Islet precursor cell (in vitro differentiated cells): ENCODE measurements at places on chromosomes 5 and 9.
A peak's percentile ranks its signal among the peaks of the same experiment; 100 is the strongest.

DNA sequence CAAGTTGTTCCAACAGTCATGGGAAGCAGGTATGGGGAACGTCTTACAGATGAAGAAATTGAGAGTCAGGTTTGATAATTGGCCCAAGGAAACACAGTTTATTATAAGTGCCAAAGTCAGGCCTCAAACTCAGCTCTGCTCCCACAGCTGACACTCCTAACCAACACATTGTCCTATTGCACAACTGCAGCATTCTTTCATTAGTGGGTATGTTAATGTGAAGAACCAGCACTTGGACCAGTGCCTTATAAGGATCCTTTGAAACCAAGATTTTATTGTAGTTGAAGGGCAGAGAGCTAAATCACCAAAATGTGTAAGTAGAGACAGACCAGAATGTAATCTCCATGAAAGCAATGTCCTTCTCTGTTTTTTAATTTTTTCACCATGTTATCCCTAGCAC is 56.1 kb downstream of the GRIA1 start:
- DNase-seq: no peak

GRCh38 chr5:9888501-9888901 is 258.4 kb upstream of the TAS2R1 start:
- no peak for DNase-seq

- DNase-seq: peak; percentile 98
Observed at GRCh38 chr5:150113047-150113744, 26.8 kb upstream of the CSF1R start.

DNA sequence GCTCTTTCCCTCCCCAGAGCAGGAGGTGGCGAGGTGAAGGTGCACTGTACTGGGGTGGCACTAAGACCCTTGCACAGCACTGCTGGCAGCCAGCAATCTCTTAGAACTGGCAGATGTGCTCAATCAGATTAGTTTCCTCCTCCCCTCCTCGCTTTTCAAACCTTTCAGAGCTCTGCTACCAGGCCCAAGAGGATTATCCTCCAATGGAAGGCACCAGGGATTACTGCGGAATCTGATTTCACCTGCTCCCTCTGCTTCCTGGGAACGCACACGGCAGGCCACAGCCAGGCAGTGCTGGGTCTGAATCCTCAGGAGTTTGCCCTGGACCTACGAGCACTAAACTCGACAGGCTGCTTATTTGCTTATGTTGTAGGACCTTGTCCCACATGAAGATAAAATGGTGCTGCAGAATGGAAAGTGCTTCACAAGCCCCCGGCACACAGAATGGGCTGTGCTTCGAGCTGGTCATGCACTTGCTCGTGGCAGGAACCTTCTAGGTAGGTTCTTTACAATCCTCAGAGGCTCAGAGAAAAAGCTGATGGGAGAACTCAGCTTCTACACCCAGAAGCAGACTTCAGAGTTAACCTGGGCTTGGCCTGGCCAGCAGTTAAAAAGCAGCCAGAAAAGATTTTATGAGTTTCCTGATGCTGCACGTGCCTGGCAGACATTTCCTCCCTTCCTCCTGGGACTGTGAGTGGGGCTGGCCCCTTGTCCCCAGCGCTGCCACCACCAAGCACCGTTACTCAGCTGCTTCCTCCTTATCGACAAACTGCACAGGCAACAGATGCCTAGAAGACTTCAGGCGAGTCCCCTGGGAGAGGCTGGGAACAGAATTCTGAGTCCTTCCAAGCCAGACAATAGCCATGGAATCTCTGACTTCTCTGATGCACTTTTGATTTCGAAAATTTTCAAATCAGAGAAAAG is 33.1 kb downstream of the FABP6 start:
- no peak for DNase-seq

DNA sequence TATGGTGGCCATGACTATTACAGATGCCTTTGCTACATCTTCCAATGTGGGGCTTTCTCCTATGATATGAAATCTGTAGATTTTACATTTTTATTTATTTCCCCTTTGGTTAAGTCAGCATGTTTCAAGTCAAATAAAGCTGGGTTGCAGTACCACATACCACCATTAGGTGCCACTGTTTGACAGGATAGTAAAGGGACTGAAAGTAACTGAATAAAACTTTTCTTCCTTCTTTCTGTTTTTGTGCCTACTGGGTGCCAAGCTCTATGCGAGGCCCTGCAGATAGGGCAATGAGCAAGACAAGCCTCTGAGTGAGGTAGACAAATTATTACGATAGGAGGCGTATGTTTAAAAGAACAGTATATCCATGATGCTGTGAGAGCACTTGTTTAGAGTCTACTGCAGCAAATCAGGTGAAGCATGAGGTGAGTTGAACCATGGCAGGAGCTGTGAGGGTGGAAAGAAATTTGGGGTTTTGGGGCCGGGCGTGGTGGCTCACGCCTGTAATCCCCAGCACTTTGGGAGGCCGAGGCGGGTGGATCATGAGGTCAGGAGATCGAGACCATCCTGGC is 64.8 kb downstream of the GDNF start:
- no peak for DNase-seq

- no peak for DNase-seq
Observed at GRCh38 chr5:79785983-79786382, 96.3 kb downstream of the CMYA5 start.

DNA sequence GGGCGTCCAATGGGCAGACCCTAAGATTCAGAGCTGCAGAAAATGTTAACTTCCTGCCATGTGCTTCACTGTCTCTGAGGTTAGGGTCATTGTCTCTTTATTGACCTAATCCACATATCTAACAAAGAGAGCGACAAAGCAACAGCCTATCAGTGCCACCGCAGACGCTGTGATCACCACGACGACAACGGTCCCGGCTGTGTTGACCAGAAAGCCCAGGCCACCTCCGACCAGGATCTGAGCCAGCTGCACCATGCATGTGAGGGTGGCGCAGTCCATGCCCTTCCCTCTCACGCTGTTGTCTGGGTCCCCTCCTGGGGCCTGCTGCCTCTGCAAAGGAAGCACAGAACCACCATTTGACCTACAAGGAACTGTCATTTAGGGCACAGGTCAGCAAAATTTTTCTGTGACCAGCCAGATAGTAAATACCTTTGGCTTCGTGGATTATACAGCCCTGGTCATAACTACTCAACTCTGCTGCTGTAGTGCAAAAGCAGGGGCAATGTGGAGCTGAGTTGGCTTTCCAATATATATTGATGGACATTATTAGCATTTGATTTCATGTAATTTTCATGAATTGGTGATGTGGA is 8.5 kb downstream of the RXFP3 start:
- no peak for DNase-seq

- no peak for DNase-seq
Observed at GRCh38 chr5:161546095-161546469, 443 bp downstream of the GABRB2 start.

- no peak for DNase-seq
Observed at GRCh38 chr5:149141957-149142851, 911 bp downstream of the ABLIM3 start.

- peak; percentile 63 for DNase-seq
Observed at GRCh38 chr9:137669261-137669672, 50.5 kb downstream of the EHMT1 start.

- no peak for DNase-seq
Observed at GRCh38 chr5:55149308-55149795, 10.6 kb upstream of the GPX8 start.

DNA sequence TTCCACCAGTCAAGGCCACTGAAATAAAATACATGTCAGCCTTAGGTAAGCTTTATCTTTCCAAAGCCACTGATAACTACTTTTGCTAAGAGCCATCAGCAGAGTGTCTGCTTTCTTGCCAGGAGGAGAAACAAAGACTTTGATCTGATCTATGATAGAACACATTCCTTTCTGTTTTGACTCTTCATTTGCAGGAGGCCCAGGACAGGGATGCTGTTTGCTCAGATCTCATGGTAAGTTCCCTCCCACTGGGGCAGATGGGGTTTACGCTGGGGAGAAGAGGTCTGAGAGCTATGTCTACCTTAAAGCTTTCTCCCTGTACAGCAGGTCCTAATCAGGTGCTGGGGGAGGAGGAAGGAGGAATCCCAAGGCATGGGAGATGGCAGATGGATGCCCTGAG is 497.6 kb downstream of the NTRK2 start:
- DNase-seq: peak; percentile 67

DNA sequence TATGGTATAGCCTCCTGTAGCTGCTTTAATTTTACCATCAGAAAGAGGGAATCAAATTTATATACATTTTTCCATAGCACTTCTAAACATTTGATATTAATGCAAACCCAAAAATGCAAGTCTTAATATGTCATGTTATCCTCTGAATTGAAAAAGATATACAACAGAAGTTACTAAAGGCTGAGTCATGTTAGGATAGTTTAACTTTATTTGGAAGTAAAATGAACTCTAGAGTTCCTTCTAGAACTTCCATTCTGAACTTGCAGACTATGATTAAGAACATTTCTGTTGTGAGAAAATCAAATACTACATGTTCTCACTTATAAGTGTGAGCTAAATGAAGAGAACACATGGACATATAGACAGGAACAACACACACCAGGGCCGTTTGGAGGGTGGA is 317.3 kb upstream of the PRR16 start:
- DNase-seq: no peak

GRCh38 chr9:10612641-10613398 is at the start of gene PTPRD:
Gene PTPRD (minus strand): TSS chr9:10613002.
- peak; percentile 85 for DNase-seq

DNA sequence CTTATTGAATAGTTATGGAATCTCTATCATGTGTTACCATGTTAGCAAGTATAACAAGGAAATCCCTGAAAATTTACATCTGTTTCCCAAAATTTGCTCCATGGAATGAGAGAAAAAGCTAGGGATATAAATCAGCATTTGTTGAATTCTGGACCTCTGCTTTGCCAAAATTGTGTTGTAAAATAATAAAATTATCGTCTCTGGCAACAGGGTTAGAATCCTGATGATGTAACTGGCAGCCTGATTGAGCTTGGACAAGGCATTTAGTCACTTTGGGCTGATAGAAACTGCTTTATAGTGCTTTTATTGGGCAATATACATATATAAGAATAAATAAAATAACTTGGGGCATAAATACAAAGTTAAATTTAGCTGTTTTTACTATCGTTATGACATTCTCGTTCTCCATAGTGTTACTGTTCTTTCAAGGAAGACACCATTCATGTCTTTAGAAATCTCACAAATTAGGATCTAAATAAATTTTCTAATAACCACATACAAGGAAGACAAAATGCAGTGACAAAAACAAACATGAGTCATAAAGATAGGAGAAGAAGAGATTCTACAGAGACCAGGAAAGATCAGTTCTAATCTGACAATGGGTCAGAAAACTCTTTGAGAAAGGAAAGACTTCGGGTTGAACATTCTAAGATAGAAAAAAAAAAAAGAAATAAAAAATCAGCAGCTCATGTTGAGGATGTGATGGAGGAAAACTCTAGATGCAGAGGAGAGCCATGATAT is 145.0 kb upstream of the CDH10 start:
- DNase-seq: no peak

- DNase-seq: no peak
Observed at GRCh38 chr5:79736528-79737514, 47.2 kb downstream of the CMYA5 start.

- peak; percentile 47 for DNase-seq
Observed at GRCh38 chr9:137892424-137893191, 15.0 kb downstream of the CACNA1B start.

DNA sequence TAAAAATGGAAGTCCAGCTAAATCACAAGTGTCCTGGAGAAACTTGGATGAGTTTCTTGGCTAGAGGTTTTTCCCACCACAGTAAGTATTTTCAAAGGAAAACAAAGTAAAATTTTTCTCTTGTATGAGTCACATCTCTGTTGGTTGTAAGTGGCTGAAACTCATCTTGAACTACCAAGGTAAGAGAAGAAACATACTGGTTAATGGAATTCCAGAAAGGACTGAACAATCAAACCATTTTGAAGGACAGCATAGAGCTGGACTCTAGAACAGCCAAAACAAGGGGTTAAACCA is 102.8 kb upstream of the CDKN2B start:
- DNase-seq: no peak
